Hematopoietic multipotent progenitor cell treated with erythropoietin and hydrocortisone succinate and interleukin-3 and kit ligand, for 17 days (in vitro differentiated cells): ENCODE measurements at places on chromosomes 13 and 19.

DNA sequence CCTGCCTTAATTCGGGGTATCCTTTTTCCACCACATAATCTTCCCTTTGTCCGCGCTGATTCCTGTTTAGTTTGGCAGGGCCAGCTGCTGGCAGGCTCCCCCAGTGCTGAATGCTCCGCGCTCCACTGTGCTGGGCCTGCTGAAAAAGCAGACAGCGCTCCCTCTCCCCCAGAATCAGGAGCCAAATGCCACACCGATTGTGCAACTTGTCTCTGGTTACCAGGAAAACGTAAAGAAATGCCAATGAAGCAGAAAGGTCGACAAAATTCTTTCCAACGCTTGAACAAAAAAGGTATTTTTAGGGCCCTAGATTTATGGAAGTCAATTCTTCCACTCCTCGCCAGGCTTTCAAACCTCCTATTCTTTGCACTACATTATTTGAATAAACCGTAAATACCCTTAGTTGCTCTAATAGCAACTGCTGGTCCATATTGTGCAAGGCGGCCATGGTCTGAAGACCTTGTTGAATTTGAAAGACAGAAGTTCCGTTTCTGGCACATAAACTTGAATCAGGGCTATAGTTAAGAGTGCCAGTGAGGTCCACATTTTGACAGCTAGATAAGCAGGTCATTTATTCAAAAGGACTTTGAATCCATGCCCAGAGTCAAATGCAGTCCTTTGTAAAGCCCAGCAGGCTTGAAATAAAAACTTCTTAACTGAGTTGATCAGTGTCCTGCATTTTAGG lies 206.7 kb upstream of the RFC3 start:
- no peak for DNase-seq

DNA sequence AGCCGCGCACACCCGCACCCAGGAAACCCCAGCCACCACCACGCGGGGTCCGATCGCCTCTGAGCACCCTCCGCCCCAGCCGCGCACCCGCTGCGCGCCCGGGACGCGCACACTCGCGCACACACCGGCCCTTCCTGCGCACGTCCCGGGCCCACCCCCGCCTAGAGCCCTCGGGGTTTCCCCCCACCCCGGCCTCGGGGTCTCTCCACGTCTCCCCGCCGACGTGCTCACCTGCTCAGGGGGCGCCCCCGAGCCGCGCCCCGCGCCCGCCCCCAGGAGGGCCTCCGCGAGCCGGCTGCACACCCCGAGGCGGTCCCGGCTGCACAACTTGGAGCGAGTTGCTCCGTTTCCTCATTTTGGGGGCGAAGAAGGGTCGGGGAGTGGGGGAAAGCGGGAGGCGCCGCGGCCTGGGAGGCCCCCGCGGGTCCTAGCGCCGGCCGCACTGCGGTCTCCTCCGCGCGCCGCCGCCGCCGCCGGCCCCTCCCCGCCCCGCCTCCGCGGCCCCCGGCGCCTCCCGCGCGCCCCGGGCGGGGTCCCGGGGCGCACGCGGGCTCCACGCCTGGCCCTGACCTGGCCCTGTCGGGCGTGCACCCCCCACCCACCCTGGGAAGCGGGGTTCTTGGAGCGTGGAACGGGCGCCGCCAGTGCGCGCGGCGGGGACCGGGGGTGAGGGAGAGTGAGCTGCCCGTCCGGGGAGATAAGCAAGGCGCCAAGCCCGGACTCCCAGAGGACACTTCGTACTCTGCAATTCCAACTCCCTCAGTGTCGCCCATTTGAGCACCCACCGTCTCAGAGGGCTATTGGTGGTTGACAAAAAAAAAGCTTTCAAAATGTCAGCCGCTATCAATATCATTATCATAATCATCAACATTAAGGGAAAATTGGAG lies at the start of gene MATK:
Gene MATK (minus strand): TSS at position 444 of the 887 bp plus-strand sequence. CDS start 1,246 bp downstream, outside the sequence.
- DNase-seq, result no peak

GRCh38 chr19:4979211-4979807 lies 10.4 kb downstream of the KDM4B start:
- DNase-seq, result no peak

GRCh38 chr19:6828306-6828697 lies 55.8 kb downstream of the VAV1 start:
- DNase-seq, result no peak

- no peak for DNase-seq
Observed at GRCh38 chr13:95684418-95684817, 7.5 kb downstream of the DNAJC3 start.
